Transverse colon (tissue), 4 donors: ENCODE measurements at places on chromosomes 5 and 9.
A peak's percentile ranks its signal among the peaks of the same experiment; 100 is the strongest.

DNA sequence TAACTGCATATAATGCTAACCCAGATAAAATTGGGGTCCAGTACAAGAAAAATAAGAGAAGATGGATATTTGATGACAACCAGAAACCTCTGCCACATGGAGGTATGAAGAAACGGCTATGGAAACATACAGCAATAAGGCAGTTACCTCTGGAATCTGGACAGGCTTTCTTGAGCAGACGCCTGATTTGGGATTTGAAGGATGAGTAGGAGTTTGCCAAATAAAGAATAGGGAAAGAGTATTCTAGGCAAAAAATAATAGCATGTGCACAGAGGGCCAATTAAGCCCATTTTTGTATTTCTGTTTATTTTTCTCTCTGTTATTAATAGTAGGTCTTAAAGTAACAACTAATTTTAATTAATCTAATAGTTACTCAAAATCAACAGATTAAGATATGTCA lies 144.9 kb downstream of the ADAMTSL1 start:
- no peak for DNase-seq

DNA sequence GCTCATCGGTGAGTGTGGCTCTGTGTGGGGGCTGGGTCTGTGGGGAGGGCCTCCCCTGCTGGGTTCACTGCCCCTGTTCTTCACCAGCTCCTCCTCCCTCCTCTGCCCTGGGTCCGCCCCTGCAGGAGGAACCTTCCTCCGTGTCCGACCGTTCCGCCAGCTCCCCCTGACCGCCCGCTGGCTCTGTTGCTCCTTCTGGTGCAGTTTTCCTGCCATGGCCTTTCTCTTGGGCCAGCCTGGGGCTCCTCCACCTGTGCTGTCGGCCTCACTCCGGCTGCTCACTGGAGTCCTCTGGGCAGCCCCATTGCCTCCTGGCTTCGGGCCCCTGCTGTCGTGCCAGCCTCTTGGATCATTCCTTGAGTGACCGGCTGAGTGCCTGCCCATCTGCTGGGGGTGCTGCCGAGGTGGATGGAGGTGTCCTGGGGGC lies 12.3 kb downstream of the RNU6ATAC start:
- no peak for DNase-seq

DNA sequence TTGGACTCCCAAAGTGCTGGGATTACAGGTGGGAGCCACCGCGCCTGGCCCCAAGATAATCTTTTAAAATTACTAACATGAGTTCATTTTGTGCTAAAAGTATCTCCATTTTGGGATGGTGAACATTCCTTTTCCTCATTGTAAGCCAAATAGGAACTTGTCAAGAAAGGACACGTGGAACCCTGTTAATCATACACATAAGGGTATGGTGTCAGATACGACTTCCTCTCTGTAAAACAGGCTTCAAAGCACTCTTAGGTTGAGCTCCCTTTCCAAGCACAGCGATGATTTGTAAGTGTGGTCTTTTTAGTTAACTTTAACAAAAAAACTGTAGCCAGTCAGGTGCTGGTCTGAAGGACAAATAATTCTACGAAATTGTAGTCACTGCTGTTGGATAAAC lies 132.7 kb downstream of the UNC13B start:
- no peak for DNase-seq

- no peak for DNase-seq
Measured at GRCh38 chr5:33032271-33033070, 321.4 kb downstream of the NPR3 start.

DNA sequence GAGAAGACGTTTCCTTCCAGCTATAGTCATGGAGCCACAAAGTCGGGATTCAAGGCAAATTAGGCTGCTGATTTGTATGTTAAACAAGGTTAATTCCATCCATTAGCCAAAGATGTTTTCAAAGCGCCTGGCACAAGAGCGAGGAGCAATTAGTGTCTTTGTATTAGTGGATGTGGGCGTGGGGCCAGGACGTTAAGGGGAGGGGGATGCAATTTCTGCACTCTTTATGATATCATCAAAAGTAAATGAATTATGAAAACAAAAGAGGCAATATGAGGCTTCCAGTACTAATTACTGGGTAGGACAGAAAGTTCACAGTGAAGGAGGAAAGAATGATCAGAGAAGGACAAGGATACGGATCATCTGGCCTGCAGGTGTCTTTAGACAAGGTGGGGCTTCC lies 230.9 kb upstream of the MSX2 start:
- DNase-seq, result no peak

DNA sequence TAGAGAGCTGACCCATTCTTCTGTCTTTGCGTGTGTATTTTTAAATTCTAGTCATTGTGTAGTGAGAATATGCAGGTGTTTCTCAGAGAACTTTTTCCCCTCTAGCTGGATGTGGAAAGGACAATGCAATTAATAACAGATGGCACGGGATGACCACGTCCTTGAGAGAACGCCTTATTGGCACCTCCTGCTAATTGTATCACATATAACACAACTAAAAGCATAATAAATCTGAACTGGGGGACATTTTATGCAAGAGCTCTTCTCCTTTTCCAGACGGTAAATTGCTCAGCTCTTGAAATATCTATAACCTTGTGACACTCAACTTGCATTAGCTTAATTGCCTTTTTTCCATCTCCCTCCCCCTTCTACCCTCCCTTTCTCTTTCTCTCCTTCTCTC lies 62.9 kb upstream of the IZUMO3 start:
- no peak for DNase-seq

GRCh38 chr5:59684388-59685190 lies 208.9 kb downstream of the PDE4D start:
- no peak for DNase-seq

DNA sequence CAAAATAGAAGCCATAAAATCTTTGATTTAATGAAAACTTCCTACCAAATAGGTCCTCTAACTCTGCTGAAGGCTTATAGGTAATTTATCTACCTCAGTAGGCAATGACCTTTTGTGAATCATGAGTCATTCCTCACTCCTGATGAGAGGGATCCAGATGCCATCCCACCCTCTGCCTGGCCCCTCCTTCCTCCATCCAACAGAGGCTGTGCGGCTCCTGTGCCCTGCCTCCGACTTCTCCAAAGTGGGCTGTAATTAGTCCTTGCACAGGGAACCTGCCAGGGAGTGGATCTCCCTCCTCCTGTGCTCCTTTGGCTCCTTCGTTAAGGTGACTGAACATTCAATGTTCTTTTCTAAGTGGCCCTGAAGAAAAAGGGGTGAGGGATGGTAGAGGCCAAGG lies 213.9 kb upstream of the TBCA start:
- DNase-seq, result no peak

GRCh38 chr9:101119206-101119819 lies 90.8 kb downstream of the PLPPR1 start:
- DNase-seq, result peak; percentile 49
